Activated CD4-positive, alpha-beta T cell treated with anti-CD3 and anti-CD28 coated beads, Interleukin-2, amount 50 U/mL, for 24 hours (primary cell): ENCODE measurements at places on chromosomes 12 and 14.
A peak's percentile ranks its signal among the peaks of the same experiment; 100 is the strongest.

- DNase-seq: no peak
Measured at GRCh38 chr14:72201645-72202044, 269.4 kb downstream of the RGS6 start.

GRCh38 chr12:88931598-88931997 lies 351.3 kb upstream of the KITLG start:
- DNase-seq: no peak

DNA sequence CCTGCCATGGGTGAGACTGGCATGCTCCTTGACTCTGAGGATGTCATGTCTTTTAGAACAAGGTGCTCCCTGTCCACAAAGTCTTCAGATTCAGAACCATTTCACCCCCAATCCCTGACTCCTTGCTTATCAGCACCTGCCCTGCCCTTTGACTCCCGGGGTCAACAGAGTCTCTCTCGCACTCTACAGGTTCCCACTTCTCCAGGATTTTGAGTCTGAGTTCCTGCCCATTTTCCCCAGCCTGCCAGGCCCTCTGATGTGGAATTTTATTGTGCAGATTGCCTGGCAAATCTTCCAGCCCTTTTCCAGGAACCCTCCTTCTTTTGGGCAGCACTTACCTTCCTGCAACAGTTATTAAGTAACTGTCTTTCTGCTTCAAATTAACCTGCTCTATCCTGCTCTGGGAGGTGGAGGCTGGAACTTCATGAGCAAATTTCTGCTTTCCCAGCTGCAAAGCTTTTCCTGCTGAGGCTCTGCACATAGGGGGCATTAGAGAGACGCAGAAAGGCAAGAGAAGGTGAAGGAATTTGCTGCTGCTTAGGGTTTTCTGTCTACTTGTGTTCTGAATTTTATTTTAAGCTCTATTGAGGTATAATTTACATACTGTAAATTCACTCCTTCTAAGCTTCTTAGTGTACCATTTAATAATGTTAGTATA lies 259.1 kb downstream of the PCNX1 start:
- DNase-seq: no peak

GRCh38 chr14:55884819-55885218 lies 233.4 kb upstream of the PELI2 start:
- no peak for DNase-seq

DNA sequence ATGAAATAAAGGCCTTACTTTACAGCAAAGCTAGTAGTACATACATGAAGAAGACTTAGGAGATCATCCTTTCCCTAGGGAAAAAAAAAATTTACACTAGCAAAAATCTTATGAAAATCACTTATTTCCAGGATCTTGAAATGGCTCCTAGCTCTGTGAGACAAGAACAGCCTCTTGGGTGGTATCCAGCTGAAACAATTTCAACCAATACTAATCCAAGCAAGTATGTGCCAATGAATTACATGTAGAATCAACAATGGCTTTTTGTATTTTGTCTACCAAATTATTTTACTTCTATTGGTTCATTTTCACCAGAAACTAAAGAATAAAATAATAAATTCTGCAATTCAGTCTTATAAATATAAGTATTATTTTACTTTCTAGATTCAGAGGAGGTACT lies 2.7 kb upstream of the SLCO1A2 start:
- DNase-seq: no peak

DNA sequence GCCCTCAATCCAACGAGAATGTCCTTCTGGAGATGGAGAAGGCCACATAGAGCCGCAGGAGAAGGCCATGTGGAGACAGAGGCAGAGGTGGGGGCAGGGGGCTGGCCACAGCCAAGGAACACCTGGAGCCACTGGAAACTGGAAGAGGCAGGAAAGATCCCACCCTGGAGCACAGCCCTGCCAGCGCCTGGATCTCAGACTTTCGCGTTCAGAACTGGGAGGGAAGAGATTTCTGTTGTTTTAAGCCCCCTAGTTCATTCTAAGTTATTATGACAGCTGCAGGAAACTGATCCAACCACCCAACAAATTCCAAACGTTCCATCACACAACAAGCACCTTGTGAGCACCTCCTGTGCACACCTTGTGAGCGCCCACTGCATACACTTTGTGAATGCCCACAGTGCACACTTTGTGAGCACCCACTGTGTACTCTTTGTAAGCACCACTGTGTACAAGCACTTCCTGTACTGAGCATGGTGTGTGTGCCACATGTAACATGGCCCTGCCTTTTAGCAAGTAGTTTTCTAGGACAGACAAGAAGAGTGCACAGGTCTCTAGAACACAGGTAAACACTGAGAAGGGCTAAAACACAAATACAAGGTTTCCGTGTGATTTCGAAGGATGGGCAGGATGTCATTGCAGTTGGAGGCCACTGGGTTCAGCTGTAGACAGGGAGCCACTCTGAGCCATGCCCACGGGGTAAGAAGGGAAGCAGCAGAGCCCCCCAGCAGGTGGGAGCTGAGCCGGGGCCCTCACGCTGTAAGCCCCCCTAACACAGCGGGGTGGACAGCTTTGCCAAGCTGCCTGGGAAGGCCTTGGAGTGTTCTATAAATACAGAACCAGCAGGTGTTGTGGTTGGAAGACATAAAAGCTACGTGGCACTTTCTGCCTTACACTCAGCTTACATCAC lies 15.4 kb downstream of the RIMBP2 start:
- DNase-seq: no peak

GRCh38 chr12:111122458-111122878 lies 202.1 kb upstream of the MYL2 start:
- DNase-seq: no peak

DNA sequence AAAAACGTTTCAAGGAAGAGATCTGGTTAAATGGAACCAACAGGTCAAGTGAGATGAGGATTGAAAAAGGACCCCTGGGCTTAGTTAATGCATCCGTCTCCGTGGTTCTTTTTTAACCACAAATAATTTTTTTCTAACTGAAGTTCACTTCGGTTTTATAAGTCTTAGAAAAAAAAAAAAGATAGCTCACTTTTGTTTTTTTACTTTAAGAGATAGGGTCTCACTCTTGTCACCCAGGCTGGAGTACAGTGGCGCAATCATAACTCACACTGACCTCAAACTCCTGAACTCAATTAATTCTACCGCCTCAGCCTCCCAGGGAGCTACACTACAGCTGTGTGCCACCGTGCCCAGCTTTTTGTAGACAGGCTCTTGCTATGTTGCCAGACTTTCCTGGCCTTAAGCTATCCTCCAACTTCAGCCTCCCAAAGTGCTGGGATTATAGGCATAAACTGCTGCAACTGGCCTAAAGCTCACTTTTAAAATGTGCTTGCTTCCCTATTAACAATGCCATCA lies 11.8 kb downstream of the HNRNPC start:
- no peak for DNase-seq

DNA sequence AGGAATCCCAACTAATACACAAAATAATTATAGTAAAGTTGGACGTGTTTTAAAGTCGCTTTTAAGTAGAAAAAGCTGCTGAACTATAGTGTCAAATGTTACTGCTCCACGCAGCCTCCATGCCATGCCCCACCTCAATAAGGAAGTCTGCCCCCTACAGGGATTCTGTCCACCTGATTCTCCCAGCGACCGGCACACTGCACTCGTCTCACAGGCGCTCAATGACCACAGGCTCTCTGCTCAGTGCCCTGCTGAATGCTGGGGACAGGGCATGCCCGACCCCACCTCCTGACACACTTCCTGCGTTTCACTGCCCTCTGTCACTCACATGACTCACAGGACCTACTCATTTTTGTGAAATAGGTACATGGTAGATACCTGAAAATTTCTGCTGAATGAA lies 48.9 kb downstream of the BDKRB1 start:
- DNase-seq: no peak

GRCh38 chr14:81591266-81591665 lies 57.6 kb upstream of the SEL1L start:
- no peak for DNase-seq

GRCh38 chr14:75980856-75981255 lies 939 bp downstream of the TGFB3 start:
- DNase-seq: no peak

DNA sequence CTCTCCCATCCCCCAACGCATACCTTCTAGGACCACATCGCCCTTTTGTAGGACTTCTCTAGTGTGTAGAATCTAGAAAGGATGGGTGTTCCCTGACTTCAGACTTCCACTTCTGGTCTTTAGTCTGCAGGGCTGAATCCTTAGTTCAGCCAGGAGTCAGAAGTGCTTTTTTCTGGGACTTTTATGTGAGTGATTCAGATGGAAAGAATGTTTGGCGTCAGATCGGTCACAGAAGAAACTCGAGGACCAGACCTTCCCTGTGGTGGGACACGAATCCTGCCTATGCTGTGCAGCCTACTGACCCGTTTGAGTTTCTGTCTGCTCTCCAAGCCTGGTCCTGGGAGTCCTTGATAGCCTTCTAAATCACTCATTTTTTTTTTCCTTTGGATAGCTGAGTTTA lies 165.4 kb upstream of the SSTR1 start:
- DNase-seq: no peak

DNA sequence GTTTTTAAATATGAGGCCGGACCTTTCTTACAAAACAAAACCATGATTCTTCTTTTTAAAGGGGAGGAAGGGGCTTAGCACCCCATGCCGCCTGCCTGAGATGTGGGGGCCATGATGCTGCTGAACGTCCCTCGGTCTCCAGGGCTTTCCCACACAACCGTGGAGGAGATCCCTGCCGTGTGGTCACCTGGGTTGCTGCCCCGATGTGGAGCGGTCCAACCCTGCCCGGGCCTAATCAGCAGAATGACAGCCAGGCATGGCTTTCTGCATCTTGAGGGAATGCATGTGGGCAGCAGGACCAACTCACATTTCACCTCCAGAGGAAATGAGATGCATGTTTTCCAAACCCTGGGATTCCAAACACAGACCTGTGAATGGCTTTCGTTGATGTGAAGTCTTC lies 48.9 kb upstream of the C14orf180 start:
- DNase-seq: no peak

DNA sequence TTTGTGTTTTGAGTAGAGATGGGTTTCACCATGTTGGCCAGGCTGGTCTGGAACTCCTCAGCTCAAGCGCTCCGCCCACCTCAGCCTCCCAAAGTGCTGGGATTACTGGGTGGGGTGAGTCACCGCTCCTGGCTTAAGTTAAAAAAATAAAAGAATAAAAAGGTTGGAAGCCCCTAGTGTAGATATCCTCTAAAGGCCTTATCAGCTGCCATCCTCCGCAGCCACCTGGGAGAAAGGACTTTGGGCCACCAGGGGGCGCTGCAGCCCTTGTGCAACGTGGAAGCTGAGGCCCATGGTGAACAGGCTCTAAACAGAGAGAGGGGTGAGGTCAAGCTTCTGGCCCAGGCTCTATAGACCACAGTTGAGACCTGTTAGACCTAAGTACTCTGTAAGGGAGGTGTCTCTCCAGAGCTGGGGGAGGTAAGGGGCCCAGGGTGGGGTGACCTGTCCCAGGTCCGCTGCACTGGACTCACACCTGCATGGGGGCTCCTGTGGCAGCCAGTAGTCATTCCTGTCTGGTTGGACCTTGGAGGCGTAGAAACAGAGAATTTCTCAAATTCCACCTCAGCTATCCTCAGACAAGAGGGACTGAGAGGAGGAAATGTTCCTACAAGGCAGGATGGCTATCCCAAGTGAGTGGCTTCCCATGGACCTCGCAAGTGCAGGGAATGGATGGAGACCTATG lies 14.0 kb upstream of the RACGAP1 start:
- peak; percentile 80 for DNase-seq

DNA sequence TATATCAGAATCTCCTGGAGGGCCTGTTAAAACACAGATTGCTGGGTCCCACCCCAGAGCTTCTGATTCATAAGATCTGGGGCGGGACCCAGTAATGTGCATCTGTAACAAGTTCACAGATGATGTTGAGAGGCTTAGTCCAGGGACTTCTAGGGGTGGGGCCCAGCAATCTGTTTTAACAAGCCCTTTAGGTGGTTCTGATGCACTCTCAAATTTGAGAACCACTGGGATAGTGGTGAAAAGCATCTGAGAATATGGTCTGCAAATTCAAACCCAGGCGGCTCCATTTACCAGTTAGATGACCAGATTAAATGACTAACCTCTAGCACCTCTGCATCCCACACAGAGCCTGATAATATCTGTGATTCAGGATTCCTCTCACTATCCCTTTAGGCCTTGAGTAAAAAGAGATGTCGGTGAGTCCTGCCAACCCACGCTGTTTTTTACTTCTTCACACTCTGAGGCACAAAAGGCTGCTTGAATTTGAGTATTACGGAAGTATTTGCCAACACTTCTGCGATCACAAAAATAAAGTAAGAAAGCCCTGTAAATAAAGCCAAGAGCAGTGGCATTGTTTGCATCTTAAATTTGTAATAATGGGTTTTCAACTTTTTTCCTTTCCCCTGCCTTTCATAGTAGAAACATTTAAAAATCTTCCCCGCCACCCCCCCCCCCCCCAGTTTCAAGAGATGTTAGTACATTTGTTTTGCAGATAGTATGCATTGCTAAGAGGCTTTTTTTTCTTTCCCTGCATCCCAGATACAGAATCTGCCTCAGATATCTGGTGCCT lies 1.8 kb upstream of the FRS2 start:
- no peak for DNase-seq

GRCh38 chr12:14256121-14256520 lies 109.4 kb upstream of the ATF7IP start:
- peak; percentile 29 for DNase-seq

DNA sequence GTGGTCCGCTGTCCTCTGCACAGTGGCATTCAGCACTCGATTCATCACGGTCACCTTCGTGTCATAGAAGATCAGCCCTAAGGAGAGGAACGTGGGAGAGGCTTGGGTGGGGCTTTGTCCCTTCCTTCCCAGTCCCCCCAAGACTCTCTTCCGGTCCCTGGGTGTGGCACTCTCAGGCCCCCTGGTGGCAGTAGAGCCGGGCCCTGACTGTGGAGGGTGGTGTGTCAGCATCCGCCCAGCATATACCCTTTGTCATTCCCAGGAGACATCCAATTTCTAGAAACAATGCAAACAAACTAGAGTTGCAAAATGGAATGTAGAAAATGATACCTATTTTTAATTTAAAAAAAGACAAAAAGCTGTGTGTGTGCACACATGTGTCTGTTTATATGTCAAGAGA lies 45.0 kb downstream of the TRAFD1 start:
- DNase-seq: no peak

- no peak for DNase-seq
Measured at GRCh38 chr12:57309420-57309819, 58.4 kb upstream of the STAC3 start.

GRCh38 chr12:2675776-2676175 lies 119.0 kb upstream of the FKBP4 start:
- no peak for DNase-seq

GRCh38 chr14:92847749-92848148 lies 53.6 kb downstream of the GOLGA5 start:
- no peak for DNase-seq

DNA sequence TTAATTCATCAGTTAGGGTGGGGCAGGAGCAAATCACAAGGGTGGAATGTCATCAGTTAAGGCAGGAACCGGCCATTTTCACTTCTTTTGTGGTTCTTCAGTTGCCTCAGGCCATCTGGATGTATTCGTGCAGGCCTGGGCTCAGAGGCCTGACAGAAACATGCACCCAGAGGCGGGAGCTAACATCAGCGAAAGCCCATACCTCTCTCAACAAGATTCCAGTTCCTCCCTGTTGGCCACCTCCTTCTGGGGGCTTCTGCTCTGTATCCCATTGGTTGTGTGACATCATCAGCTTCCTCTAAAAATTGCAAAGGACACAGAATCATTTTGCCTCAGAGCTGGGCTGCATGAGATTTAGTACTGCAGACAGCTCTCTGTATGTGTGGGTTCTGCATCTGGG lies 134.3 kb downstream of the ZNF664 start:
- no peak for DNase-seq

GRCh38 chr12:1885082-1885596 lies 33.3 kb downstream of the CACNA2D4 start:
- no peak for DNase-seq
